ENCODE measurements at places on chromosomes 3 and 15.
A peak's percentile ranks its signal among the peaks of the same experiment; 100 is the strongest.

DNA sequence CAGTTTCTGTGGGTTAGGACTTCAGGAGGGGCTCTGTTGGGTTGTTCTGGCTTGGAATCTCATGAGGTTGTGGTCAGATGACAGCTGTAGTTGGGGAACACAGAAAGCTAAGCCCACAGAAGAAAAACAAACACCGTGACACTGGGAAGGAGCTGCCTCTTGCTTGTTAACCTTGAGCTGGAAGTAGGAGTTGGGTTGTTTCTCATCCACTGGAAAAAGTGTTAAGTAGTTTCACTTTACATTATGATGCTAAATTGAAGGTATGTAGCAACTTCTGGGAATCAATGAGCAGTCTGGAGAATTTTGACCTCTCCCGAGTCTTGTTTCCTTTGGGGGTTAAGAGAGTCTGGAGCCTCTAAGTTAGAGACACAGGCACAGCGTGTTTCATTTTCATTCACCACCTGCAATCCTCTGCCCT lies 20.4 kb downstream of the HACD3 start:
- DNase-seq, result peak; percentile 1

- DNase-seq, result peak; percentile 60
Measured at GRCh38 chr3:184129012-184129411, 6.1 kb upstream of the EIF2B5 start.

GRCh38 chr3:123735456-123735855 lies 148.7 kb downstream of the MYLK start:
- DNase-seq, result no peak

GRCh38 chr3:66486646-66487045 lies 14.2 kb downstream of the LRIG1 start:
- DNase-seq, result peak; percentile 58

- DNase-seq, result no peak
Measured at GRCh38 chr3:59540241-59540640, 490.4 kb upstream of the CFAP20DC start.

DNA sequence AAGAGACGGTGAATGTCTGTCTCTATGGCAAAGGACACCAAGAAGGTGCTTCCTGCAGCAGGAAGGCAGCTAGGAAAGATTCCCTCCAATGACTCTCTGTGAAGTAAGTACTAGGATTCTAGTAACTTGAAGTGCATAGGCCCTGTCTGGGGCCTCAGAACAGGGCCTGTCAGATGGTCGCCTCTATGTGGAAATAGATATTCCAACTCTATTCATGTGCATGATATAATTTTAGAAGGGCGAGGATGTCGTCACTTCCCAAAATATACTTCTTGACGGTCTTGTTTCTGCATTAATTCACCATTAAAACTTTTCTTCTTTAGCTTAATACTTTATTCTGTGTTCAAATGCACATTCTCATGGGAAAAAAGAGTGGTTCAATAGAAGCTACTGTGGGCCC lies 167.0 kb downstream of the TLE3 start:
- no peak for DNase-seq

- DNase-seq, result no peak
Measured at GRCh38 chr15:80503319-80503952, 99.3 kb downstream of the ARNT2 start.

DNA sequence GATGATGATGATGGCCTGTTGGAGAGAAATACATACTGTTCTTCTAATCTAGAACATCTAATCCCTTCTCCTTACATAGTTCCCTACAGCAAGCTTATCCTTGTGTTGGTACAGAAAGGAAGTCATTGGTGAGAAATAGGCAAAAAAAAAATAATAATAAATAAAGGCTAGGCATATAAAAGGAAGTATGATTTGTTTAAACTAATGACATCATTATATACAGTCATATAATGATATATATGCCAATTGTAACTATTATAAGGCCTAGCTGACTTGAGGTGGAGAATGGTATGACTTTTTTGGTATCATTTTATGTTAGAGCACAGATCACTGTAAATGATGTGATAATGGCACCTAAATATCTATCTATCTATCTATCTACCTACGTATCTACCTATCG lies 142.4 kb downstream of the DUT start:
- DNase-seq, result no peak

DNA sequence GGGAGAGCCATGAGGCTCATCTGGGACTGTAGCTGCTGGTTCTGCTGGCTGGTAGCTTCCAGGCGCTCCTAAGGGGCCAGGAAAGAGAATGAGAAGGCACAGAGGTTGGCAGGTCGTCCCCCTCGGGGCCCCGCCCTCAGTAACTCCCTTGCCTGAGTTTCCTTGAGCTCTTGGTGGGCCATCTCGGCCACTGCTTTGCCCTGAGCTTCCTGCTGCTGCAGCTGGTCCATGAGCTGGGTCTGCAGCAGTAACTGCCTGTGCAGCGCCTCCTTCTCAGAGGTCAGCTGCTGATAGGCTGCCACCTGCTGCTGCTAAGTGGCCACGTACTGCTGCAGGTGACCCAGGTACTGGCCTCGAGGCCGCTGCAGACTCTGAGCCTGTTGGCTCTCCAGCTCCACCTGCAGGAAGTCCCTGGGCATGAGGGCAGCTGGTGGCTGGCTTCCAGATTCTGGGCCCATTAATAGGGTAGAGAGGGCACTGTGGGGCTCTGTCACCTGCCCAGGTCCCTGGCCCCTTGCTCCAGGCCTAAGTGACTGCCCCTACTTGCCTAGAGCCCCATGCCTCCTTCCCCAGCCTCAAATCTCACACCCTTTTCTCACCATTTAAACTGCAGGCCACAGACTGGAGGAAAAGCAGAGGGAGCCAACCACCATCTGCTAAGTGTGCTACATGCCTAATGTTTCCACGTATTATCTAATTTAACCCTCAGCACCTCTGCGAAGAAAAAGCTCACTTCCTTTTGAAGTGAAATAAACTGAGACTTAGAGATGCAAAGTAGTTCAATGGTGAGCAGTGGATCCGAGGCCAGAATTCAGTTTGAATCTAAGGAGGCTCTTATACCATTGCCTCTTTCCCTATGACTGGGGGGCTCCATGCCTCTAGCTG lies 10.8 kb upstream of the VPS33B start:
- DNase-seq, result no peak

- no peak for DNase-seq
Measured at GRCh38 chr3:78974181-78974790, 793.5 kb downstream of the ROBO1 start.

DNA sequence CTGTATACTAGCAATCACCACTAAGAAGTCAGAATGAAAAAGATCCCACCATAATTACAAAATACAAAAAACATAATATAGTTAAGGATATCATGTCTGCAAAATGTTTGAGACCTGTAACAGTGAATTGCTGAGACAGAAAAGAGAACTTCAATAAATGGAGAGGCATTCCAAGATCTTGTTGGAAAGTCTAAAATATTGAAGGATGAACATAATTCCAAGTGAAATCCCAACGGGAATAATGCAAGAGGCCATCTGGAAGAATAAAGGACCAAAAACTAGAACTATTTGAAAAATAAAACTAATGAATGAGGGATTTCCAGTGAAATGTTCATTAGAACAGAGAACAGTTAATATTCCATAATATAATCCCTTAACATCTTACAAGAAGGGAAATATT lies 110.9 kb downstream of the COL6A6 start:
- DNase-seq, result no peak

GRCh38 chr3:131543714-131544113 lies 40.9 kb upstream of the MRPL3 start:
- peak; percentile 85 for DNase-seq

DNA sequence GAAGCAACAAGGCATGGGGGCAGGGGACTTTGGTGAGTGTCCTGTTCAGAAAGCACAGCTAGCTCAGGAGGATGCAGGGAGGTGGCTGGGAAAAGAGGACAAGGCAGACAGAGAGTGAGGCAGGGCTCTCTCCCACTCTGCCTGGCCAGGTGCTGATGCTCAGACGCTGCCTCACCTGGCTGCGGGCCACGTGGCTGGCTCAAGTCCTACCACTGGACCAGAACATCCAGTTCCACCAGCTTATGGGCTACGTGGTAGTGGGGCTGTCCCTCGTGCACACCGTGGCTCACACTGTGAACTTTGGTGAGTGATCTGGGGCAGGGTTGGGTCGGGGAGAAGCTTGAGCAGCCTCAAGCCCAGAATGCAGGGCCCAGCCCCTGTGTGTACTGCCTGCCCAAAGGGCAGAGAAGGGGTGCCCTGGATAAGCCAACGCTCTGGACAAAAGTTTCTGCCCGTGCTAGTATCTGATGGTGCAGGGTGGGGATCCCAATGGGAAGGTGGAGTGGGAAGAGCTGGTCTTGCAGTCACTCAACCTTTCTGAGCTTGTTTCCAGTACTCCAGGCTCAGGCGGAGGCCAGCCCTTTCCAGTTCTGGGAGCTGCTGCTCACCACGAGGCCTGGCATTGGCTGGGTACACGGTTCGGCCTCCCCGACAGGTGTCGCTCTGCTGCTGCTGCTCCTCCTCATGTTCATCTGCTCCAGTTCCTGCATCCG lies 20.9 kb downstream of the NOX5 start:
- peak; percentile 15 for DNase-seq

GRCh38 chr3:169771497-169772304 lies 1.5 kb upstream of the MYNN start:
- peak; percentile 65 for DNase-seq

- DNase-seq, result no peak
Measured at GRCh38 chr3:172012775-172013174, 26.6 kb upstream of the FNDC3B start.

GRCh38 chr3:36942638-36943248 lies 2.1 kb downstream of the TRANK1 start:
- no peak for DNase-seq

- DNase-seq, result no peak
Measured at GRCh38 chr3:16536996-16537395, 23.5 kb upstream of the RFTN1 start.

Data from HFFc6 (cell line).